ENCODE measurements at places on chromosomes 7 and 10.

- no peak for DNase-seq
Measured at GRCh38 chr7:113775401-113775800, 143.4 kb downstream of the PPP1R3A start.

- no peak for DNase-seq
Measured at GRCh38 chr10:52571018-52571417, 201.6 kb downstream of the MBL2 start.

GRCh38 chr10:60031664-60032063 is 125.3 kb upstream of the CCDC6 start:
- DNase-seq = peak; percentile 87

DNA sequence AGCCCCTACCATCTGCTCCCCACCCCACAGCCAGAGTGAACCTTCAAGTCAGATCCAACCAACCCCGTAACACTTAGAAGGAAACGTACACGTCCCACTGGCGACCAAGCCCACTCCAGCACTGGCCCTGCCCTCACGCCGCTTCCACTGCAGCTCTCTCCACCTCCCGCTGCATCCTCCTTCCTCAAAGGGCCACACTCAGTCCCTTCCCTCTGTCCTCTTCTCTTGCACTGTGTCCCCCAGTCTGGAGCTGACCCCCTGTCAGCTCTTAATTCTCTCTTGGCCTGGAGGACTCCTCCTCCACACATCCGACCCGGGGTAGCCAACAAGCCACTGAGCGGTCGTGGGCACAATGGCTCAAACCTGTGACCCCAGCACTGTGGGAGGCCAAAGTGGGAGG is 85.8 kb downstream of the PROSER2 start:
- DNase-seq = no peak

DNA sequence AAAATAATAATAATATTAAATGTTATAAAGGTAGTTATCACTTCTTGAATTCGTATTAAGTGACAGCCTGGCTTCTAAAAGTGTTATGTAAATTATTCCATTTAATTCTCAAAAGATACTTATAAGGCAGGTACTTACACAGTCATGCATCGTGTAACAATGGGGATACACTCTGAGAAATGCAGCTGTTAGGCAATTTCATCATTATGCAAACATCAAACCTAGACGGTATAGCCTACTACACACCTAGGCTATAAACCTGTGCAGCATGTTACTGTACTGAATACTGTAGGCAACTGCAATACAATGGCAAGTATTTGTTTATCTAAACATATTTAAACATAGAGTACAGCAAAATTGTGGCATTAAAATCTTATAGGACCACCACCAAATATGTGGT is 1.5 kb downstream of the IFIT1 start:
- no peak for DNase-seq

DNA sequence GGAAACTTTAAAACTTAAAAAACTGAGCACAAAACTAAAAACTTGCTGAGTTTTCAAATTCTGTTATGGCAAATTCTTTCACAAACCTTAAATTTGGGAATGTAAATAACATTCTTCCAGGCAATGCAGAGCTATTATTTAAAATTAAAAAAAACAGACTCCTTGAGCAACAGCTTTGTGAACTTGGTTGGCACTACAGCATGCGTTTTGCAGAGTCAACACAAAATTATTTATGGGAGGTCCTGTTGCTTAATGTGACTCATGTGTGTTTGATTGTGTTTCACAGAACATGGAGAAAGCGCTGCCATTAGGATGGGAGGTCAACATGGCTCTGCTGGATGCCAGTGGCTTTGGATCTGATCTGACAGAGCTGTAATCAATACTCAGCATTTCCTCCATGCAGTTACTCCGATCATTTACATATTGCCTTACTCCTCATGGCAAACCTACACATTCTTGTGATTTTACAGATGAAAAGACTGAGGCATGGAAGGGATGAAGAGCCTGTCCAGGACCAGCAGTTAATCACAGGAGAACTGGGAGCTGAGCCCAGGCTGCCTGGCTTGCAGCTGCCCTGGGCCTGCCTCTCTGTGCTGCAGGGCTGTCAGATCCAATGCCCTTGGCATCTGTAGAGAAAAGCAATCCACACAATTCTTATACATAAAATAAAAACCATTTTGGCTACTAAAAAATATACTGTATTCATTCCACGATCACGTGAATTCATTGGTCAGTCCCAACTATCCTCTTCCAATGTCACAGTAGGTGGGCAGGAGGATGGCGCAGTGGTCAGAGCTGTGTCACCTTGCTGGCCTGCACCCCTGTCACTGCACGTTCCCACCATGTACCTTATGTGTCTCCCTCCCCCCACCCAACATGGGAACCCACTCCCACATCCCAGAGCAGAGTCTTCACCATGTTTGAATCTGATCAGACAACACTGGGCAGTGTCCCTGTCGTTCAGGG is 200.9 kb downstream of the CXCL12 start:
- no peak for DNase-seq

DNA sequence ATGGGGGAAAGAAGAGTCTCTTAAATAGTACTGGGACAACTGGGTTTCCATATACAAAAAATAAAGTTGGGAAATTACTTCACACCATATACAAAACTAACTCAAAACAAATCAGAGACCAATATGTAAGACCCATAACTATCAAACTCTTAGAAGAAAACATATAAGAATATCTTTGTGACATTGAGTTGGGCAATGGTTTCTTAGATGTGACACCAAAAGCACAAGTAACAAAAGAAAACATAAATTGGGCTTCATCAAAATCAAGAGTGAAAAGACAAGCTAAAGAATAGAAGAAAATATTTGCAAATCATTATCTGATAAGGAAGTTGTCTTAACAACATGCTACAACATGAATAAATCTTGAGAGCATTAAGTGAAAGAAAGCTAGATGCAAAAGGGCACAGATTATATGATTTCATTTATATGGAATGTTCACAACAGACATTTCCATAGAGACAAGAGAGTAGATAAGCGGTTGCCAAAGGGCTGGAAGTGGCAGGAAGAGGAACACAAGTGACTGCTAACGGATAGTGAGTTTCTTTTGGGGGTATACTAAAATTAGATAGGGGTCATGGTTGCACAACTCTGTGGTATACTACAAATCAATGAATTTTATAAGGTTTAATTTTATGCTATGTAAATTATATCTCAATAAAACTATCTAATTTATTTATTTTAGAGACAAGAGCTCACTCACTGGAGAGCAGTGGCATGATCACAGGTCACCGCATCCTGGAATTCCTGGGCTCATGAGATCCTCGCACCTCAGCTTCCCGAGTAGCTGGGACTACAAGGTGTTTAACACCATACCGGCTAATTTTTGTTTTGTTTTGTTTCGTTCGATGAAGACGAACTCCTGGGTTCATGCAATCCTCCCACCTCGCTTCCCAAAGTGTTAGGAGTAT is 35.4 kb downstream of the JMJD1C start:
- no peak for DNase-seq

- DNase-seq = no peak
Measured at GRCh38 chr10:6212806-6213205, 10.1 kb downstream of the PFKFB3 start.

DNA sequence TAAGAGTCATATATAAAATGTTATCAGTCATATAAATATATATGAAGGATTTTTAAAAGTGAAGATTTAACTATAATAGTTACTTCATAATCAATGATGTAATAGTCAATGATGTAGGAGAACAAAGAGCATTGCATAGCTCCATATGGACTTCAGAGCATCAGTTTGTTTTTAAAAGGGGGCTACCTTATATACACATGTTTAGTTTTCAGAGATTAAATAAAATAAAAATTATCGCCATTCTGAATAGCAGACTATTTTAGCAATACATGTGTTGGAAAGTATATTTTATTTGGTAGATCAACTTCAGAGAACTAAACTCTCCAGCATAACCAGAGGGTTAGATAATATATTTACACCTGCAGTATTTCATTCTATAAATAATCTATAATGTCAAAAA is 29.1 kb upstream of the EPC1 start:
- DNase-seq = no peak

- peak; percentile 82 for DNase-seq
Measured at GRCh38 chr7:66877577-66878300, 43.3 kb upstream of the TMEM248 start.

GRCh38 chr10:73207883-73208282 is 39.2 kb downstream of the DNAJC9 start:
- DNase-seq = no peak

- DNase-seq = no peak
Measured at GRCh38 chr10:117374506-117375359, 507 bp downstream of the PDZD8 start.

- no peak for DNase-seq
Measured at GRCh38 chr10:100781145-100781665, 35.8 kb downstream of the PAX2 start.

GRCh38 chr7:932651-932975 is 21.9 kb downstream of the ADAP1 start:
- no peak for DNase-seq

DNA sequence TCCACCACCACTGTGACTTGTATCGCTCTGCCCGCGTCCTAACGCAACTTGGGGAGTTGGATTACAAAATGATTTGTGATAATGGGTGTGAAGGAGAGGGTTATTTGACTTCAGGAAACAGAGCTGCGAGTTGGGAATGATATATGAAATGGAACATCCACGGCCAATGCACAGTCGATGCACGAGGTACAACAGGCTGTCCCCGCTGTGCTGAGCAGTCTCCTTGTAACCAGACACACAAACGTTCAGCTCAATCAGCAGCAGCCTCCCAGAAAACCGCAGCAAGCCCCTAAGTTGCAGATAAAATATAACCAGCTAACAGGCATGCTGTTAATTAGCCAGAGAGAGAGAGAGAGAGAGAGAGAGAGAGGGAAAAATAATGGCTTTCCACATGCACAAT is 332.7 kb upstream of the MGMT start:
- no peak for DNase-seq

GRCh38 chr7:108038986-108039385 is 36.0 kb upstream of the LAMB1 start:
- no peak for DNase-seq

DNA sequence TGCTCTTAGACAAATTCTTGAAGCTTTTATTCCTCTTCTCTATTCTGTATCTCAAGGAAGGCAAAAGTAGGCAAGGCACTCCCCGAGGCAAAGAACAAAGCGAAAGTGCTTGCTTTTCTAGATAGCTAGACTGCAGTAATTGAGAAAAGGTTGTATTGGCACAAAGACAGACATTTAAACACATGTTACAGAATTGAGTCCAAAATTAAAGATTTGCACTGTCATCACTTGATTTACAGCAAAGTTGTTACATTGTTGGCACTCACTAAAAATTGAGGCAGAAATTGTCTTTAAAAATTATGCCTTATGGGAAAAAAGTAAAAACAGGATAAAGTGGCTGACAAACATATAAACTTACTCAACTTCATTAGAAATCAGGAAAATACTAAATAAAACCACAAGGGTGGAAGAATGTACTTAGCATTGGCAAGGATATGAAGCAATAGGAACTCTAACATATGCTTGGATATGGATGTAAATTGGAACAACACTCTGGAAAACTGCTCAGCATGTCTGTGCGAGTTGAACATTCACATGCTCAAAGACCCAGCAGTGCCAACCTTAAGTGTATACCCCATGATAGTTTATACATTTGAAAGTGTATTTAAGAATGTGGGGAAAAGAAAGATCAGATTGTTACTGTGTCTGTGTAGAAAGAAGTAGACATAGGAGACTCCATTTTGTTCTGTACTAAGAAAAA is 491.3 kb downstream of the GLRX3 start:
- DNase-seq = no peak

DNA sequence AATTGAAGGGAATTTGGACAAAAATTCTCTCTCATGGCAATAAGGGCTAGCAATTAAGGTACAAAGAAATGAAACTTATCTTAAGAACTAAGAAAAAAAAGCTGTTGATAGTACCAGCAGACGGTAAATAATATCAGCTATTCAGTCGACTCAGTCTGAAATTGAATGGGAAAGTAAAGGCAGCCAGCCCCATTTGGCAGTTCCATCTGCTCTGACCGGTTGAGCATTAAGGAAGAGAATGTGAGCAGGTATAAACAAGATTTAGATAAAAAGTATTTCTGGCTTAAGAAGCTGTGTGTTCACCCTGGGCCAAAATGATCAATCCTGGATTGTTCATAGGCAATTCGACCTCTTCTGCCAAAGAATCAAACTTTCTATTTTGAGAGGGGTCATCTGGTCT is 154.6 kb upstream of the NPVF start:
- DNase-seq = no peak

GRCh38 chr7:108911016-108911415 is 341.3 kb downstream of the DNAJB9 start:
- DNase-seq = no peak

- DNase-seq = no peak
Measured at GRCh38 chr7:15680446-15680845, 6.0 kb downstream of the MEOX2 start.
